ENCODE measurements at places on chromosomes 3 and 15.

DNA sequence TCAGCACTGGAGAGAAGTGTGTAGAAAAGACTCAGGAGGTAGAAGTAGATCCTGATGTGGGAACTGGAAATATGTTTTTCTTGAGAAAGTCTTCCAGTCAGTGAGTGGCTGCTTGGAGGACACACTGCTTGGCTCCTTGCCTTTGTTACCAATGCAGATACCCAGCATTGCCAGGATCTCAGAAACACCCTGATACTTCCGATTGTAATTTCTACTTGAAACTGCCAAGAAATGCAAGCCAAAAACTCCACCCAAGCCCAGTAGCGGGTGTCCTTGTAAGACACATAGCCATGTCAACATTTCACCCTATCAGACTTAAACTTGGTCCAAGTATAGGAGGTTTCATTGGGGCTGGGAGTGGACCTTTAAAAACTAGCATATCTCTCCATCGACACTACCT is 141.8 kb downstream of the ALDH1A2 start:
- DNase-seq, result no peak

DNA sequence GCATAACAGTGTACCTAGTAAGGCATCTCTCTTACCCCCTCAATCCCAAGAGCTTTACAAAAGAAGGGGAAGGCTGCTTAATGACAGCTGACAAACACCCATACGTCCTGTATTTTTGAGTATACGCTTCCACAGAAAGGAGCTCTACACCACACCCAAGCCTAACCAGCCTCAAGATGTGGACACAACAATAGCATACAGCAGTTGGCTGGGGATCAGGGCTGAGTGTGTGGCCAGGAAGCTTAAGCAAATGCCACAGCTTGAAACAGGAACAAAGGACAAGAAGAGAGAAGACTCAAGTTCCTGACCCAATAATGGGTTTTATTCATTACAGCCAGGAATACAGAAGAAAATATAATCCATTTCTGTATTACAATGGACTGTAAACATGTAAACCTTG is 6.9 kb downstream of the HEXA start:
- DNase-seq, result no peak

DNA sequence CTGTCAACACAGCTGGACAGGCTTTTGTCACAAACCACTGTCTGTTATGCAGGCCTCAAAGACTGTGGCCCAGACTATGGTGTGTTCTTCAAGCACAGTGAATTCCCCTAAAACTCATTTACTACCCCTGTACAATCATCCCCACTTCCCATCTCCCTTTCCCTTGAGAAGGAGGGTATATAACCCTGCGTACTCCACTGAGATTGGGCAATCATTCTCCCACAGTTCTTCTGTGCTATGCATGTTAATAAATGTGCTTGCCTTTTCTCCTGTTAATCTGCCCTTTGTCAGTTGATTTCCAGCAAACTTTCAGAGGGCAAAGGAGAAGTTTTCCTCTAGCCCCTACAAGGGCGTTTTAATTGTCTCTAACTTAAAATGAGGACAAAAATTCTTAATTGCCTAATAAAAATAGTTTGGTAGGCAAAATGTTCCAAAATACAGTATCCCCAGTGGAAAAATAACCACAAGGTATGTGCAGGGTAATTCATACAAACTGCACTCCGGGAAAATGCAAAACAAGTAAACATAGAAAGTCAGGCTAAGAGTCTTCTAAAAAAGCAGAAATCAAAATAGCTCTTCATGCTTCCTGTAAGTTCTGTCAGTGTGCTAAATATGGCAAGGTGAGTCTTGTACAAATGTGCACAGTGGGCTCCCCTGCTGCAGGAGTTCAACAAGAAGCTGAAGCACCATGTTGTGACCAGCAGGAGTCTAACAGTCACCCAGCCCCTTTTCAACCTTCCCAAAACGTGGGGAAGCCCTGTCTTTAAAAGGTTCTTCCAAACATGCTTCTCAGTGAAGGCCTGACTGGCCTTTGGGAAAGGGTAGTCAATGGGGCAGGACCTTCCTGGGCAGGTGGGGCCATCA is 10.2 kb downstream of the ATP10A start:
- no peak for DNase-seq

DNA sequence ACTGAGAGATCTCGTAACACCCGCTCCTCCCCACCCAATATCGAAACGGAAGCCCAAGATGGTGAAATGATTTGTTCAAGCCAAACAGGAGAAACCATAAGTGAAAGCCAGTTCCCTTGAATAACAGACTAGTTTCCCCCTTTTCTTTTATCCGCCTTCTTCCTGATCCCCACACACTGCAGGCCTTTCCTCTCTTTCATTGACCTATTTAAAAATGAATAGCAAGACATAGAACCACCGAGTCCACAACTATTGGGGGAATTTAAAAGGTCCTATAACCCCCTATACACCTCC is 382 bp upstream of the COX17 start:
- DNase-seq, result no peak

GRCh38 chr3:40464339-40465110 is 7.4 kb downstream of the RPL14 start:
- DNase-seq, result no peak

- no peak for DNase-seq
Measured at GRCh38 chr3:46141813-46142212, 66.3 kb downstream of the CCR1 start.

GRCh38 chr3:188403404-188403803 is 249.4 kb downstream of the LPP start:
- no peak for DNase-seq

GRCh38 chr3:168807448-168807847 is 711.7 kb upstream of the GOLIM4 start:
- no peak for DNase-seq

- no peak for DNase-seq
Measured at GRCh38 chr3:143848704-143849103, 436 bp upstream of the SLC9A9 start.

DNA sequence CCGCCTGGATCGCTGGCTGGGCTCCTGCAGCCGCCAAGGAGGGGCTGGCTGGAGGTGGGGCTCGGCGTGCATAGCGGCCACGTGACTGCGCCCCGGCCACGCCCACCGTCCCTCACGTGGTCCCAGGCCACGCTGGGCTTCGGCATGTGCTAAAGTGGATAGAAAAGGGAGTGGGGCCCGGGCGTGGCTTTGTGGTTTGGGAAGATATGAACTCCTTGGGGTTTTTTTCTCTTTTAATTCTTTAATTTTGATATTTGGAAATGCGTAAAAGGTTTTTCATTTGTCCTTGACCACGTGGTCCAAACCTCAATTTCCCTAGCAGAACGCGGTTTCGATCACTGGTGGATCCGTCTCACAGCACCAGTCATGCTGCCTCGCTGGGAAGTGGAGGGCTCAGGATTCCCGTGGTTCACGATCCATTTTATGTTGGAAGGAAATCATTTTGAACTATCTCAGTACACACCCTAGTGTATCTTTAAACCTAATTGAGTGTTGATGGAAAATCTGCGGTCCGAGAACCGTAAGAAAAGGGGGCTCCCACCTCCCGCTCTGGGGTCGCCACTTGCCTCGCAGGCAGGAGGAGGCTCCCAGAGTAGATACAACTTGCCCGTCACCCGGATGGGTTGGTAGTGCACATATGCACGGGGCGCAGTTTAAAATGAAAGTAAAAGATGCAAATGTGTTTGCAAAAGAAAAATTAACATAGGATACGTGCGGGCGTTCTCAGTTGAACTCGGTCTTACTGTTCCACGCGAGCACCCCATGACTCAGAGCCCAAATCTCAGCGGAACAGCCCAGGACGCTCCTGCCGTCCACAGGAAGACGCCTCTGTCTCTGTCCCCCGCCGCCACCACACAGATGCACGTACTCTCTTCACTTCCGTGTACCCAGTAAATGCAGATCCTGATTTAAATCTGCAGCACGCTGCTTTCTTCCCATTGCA is 141.9 kb downstream of the PGPEP1L start:
- DNase-seq, result peak; percentile 81

- DNase-seq, result no peak
Measured at GRCh38 chr3:155771126-155771525, 26.3 kb upstream of the PLCH1 start.

GRCh38 chr3:47096959-47097358 is 67.0 kb downstream of the SETD2 start:
- DNase-seq, result no peak

DNA sequence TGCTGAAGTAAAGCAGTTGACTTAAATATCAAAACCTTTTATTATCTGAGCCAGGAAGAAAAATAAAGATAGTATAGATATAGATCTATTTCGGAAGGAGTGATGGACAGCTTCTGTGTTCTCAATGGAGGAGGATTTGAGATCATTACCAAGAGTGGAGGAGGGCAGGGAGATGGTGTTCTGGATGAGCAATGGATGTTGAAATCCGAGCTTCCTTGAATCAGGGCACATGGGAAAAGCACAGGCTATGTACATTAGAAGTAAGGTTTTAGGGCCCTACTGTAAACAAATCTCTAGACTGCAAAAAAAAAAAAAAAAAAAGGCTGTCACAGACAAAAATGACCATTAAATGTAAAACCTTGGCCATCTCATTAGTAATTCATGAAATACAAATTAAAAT is 43.2 kb downstream of the GTPBP8 start:
- DNase-seq, result no peak

GRCh38 chr3:170095771-170096170 is 58.0 kb downstream of the GPR160 start:
- no peak for DNase-seq

DNA sequence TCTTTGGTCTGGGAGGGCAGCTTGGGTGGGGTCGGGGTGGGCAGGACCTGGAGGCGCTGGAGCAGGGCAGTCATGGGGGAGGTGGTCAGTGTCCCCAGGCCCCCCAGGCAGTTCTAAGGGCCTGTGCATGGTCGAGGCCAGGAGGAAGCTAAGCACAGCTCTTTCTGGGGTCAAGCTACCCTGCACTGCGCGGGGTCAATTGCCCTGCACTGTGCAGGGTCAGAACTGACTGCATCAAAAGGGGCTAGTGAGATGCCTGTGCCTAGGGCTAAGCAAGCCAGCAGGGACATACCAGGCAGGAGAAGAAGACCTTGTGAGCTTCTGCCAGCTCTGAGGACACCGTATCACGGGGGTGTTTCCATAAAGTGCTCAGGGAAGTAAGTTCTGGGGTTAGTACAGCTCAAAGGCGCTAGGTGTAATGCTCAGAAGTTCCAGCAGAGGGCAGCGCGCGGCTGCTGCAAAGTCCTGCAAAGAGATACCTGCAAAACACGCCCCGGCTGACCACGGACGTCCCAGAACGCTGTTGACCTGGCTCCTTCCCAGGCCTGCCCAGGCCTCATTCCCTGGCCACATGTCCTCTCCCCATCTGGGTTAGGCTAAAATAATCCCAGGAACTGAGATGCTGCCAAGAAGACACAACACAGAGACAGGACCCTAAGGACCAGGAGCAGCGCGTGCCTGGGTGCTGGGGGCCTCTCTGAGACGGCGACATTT is 18.8 kb upstream of the IQSEC1 start:
- DNase-seq, result peak; percentile 75

DNA sequence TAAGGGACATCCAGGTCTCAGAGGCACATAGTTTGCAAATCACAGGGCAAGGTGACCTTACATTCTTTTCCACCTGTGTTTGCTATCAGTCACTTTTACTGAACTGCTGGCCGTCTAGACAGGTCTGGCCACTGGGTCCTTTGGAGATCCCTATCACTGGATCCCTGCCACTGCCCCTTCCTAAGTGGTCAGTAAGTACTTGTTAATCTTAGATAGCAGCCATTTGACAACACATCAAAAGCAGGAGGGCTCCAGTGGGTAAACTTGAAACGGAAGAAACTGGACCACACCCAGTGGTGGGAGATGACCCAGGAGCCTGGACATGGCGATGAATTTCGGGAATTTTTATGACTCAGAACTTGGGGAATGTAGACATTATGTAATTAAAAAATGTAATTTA is 28.9 kb upstream of the RASGRP1 start:
- DNase-seq, result no peak

GRCh38 chr3:194472290-194472920 is 14.4 kb downstream of the ATP13A3 start:
- DNase-seq, result no peak

DNA sequence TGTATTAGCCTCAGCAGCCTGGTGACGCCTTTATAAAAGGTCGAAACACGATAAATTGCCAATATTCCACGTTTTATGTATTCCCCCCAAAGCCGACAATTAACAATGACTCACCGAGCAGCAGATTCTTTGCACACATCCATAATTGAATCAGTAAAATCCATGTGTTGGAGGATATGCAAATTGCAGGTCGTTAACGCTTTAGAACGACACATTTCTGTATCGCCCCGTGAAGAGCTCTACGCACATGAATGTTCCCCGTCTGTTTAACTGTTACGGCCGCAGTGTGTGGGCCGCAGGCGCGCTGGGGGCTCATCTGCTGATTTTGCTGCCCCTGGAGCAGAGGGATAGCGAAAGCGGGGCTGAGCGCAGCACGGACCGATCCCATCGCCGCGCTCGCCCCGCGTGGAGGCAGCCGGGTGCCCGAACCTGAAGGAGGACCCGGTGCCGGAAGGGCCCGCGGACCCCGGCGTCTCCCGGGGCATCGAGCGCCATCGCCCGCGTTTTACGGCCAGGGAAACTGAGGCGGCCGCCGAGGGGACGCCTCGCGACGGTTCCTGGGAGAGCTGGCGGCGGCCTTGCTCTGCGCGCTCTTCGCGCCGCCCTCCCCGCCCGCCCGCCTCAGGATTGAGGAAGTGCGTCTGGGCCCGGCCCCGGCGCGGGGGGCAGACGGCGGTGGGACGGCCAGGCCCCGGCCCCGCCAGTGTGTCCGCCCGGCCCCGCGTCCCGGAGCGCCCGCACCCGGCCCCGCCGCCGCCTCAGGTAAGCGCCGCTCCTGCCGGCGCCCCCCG is at the start of gene LRRK1:
LRRK1 (plus strand) TSS at position 668 of the 791 bp plus-strand sequence. CDS start 5,276 bp downstream, outside the sequence.
- DNase-seq, result no peak

DNA sequence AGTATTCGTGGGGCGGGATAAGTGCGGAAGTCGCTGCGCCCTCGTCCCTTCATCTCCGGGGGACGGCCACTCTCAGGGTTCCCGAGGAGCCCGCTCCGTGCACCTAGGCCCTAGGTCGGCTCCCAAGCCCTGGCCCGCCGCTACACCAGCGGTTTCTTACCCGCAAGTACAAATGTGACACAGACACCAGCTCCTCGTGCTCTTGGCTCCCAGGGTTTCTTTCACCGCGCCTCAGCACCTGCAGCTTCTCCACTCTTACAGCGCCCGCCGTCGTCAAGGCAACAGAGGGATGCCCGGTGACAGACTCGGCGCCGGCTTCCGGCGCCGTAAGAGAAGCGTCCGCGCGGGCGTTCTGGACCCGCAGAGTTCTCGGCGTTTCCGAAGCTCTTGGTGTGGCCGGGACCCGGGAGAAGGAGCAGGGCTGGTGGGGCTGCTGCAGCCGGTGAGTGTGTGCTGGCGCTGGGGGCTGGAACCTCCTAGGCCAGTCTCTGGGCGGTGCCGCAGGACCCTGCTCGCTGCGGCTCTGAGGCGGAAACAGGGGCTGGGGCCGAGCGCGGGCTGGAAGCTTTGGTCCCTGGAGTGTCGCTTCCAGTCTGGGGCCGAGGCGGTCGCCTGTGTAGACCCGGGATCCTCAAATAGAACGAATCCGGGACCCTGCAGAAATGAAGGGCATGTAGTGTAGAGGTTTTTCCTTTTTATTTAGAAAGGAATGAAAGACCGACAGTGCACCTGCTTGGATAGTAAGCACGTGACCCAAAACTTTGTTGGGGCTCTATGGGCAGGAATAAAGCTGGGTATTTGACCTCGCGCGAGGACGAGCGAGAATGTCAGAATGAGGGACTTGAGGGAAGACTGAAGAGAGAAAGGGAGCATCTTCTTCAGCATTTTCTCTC is 155.4 kb upstream of the GOLGA6L4 start:
- DNase-seq, result peak; percentile 68

All from stimulated activated CD4-positive, alpha-beta T cell treated with anti-CD3 and anti-CD28 coated beads, Interleukin-1b, Interleukin-23, amount 100 ng/mL, for 48 hours (primary cell).